ENCODE measurements at places on chromosomes 11 and 22. TPM values are rescaled to one million over a fixed set of nuclear protein-coding genes. Genes with fewer than 3 reads are reported as not detected.

POGLUT3 gene
- 7.8 TPM for total RNA-seq

DNA sequence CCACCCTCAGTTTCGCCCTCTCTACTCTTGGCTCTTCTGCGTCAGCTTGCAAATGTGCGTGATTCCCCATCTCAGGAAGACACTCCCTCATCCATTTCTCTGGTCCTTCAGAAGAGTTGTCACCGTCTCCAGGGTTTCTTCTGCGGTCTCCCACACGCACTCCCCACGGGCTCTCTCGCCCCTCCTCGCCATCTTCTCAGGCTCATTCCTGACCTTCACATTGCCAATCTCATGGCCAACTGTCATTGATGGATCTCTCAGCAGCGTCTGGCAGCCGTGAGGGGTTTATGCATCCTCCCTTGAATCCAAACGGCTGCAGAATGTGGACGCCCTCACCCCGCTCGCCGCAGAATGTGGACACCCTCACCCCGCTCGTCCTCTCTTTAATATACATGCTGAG lies 10.5 kb downstream of the SYNGR1 start:
- no peak overlapping the region for H3K4me3 ChIP-seq
- H3K4me1 ChIP-seq = peaks cover 20% of the 10 kb centered on the region
- H3K27me3 ChIP-seq = no peaks in the 10 kb centered on the region

DNA sequence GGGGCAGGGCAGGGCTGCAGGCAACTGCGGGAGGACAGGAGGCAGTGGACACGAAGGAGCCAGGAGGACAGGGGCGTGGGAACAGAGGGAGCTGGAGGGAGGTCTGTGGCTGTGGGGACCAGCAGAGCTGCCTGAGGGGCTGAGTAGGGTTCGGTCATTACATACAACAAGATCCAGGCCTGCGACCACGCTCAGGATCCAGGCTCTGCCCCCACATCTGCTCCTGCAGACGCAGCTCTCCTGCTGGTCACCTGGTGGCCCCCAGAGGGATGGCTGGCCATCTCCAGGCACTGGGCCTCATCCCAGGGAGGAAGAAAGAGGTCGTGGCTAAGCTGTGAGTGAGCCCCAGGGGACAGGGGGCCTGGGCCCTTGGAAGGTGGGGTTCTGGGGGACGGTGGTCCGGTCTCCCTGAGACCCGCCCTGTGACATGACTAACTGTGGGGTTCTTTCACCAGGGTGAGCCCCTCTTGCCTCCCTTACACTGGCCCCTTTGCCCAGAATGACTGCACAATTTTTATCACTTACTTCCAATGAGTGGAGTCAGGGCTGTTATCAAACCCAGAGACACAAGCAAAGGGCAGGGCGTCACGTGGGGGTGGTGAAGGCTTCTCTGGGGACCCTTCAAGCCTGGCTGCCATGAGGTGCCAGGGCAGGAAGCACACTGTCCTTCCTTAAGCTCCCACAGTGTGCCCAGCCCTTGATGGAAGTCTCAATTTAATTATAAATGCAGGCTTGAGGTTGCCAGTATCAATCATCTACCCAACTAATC lies 6.7 kb upstream of the APOBEC3A start:
- no peak for DNase-seq
- H3K4me1 ChIP-seq = no peaks in the 10 kb centered on the region
- H3K27ac ChIP-seq = no peak overlapping the region

- no peak overlapping the region for H3K27ac ChIP-seq
- H3K36me3 ChIP-seq = no peaks in the 10 kb centered on the region
- no peak overlapping the region for H3K4me3 ChIP-seq
- DNase-seq = no peak
Observed at GRCh38 chr11:79691445-79691844, 250.6 kb upstream of the TENM4 start.

GRCh38 chr22:35605851-35606481 lies 11.2 kb downstream of the MB start:
- no peaks in the 10 kb centered on the region for H3K27me3 ChIP-seq
- no peak for DNase-seq
- H3K27ac ChIP-seq = no peak overlapping the region
- no peaks in the 10 kb centered on the region for H3K36me3 ChIP-seq
- H3K4me1 ChIP-seq = no peaks in the 10 kb centered on the region

All from spleen (tissue), 13 donors.